ENCODE measurements at places on chromosomes 16 and 17.

DNA sequence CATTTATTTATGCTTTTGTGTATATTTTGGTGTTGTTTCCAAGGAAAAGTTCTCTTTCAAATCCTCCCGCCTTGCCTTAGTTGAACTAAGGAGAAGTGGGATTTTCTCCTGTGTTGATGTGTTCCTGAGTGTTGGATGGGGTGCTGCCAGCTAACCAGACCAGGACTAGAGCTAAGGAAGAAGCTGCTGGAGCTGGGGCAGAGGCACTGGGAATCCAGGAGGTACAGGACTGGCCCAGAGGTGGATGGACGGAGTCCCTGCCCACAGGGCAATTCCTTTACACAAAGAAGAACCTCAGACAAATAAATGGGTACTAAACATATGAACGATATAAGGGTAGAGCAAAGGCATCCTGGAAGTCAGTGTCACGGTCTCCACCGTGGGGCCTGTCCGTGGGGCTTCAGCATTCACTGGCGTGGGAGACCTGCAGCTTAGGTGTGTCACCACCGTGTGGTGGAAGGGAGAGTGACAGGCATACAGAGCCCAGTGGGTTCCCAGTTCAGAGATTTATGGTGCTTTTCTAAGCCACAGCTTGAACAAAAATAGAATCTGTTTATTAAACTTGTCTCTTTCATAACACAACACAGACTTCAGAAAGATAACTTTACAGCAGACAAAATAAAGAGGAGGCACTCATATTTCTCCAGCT is 270.7 kb downstream of the NTN1 start:
- no peak for DNase-seq

- DNase-seq, result peak; percentile 82
These were observed 1.1 kb downstream of the MPP2 start for GRCh38 chr17:43905985-43906852.

GRCh38 chr16:68005786-68006286 is 6.6 kb upstream of the DPEP2 start:
- no peak for DNase-seq

- DNase-seq, result no peak
These were observed 358.0 kb downstream of the C16orf95 start for GRCh38 chr16:86959091-86959651.

DNA sequence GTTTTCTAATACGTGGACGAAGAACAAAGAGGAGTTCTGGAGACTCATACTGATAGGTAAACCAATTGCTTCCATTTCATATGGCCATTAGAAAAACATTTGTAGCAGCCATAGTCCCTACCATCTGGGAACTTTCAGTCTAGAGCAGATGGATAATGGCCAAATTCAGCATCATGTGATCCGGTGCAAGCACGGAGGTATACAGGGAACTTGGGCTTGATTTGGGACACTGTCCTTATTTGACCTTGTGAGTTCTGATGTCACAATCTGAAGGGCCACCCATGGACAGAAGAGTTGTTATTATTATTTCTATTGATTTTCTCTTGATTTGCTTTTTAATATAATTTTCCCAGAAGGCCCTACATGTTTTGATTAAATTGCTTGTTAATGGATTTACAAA is 154.6 kb upstream of the ZNF267 start:
- no peak for DNase-seq

GRCh38 chr17:75832652-75833400 is 11.4 kb downstream of the UNC13D start:
- DNase-seq, result no peak

GRCh38 chr16:77193377-77193776 is 2.4 kb downstream of the MON1B start:
- no peak for DNase-seq

- DNase-seq, result no peak
These were observed 285.2 kb downstream of the SEC14L1 start for GRCh38 chr17:77425791-77426641.

GRCh38 chr17:45581860-45582259 is 91.3 kb upstream of the PLEKHM1 start:
- DNase-seq, result no peak

DNA sequence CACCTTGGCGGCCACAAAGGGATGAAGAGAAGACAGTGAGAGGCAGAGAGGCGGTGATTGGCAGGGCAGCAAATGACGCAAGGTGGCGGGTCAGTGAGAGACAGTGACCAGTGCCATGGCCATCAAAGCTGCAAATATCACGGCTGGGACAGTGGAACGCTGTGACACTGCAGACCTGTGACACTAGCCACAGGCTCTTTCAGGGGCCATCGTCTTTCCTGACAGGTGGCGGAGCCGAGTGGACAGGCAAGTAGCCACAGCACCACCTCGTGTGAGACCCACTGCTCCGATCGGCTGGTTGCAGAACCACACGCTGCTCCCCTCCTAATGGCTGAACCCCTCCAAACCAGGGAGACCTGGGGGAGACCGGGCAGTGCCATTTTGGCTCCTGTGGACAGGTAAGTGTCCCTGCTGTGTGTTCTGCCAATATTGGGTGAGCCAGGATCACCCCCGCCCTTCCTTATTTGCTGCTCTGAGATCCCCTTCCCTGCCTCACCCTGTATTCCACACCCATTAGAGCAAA is 7.9 kb upstream of the ZNF778 start:
- DNase-seq, result no peak

DNA sequence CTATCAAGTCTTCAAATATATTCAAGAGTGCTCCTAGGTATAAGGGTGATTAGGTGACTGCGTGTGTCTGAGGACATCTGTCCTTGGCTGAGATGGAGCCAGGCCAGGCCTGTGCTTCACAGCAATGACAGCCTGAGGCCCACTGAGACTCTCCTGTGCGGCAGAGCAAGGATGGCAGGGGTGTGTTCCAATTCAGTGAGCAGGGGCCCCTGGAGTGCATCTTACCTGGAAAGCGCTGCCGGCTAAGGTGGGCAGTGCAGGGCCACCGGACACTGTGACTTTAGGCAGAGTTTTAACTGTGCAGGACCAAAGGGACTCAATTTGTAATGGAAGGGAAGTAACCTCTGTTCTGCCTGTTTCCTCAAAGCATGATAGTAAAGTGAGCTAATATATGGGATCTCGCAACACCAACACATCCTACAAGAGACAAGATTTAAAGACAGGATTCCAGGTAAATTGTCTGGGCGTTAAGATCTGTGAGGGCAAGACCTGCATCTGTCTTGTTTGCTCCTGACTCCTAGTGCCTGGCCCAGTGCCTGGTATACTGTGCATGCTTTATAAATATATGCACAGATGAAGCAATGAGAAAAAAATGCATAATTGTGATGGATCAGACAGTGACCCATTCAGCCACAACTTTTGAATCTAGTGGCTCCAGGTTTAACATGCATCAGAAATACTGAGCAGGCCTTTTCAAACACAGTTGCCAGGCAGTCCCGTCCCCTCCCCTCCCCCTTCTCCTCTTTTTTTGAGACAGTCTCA is 86.7 kb downstream of the MRC2 start:
- no peak for DNase-seq

- DNase-seq, result no peak
These were observed 75.0 kb upstream of the WSB1 start for GRCh38 chr17:27218719-27219488.
